ENCODE measurements at places on chromosomes 4 and X.

GRCh38 chr4:9765091-9765490 lies 16.3 kb upstream of the DRD5 start:
- DNase-seq, result peak; percentile 32

DNA sequence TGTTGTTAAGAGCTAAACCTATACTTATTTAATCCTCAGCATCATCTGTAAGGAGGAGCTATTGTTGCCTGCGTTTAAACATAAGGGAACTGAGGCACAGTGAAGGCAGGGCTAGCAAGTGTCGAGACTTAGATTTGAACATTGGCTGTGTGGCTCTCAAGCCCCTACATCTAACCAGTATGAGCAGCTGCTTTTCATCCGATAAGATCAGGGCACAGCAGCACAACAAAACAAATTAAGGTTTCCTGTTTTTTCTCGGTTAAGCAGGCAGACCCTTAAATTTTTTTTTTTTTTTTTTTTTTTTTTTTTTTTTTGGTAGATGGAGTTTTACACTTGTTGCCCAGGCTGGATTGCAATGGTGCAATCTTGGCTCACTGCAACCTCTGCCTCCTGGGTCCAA lies 35.6 kb downstream of the RAB40A start:
- no peak for DNase-seq

GRCh38 chr4:76716020-76716419 lies 181.9 kb downstream of the SOWAHB start:
- DNase-seq, result no peak

DNA sequence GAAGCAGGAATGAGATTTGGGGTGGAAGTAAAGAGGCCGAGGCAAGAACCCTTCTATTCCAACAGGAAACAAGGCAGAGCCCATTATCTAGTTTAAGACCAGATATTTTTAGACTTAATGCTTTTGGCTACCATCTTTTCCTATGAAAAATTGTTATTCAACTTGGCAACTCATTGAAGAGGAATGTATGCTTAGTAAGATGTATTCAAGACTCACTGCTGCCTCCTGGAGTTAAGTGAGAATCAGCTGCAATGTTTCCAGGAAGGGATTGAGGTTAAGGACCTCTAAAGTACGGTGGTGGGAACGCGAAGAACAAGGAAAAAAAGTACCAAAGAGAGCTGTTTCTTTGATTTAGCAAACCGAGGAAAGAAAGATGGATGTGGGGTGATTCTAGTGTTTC lies 89.1 kb downstream of the RAPGEF2 start:
- no peak for DNase-seq

DNA sequence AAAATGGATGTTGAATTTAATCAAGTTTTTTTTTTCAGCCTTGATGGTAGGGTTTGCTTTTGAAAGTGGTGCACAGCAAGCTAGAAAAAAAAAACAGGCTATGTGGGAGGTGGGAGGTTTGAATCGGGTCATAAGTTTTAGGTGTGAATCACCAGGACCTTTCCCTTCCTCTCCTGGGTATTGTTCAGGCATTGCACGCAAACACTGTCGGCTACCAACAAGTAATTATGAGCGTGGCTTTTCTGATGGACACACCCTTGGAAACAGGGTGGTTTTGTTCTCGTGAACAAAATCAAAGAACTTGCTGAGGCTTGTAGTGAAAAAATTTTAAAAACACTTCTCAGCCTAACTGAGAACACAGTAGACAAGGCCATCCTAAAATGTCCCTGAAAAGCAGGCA lies 18.1 kb downstream of the PIR start:
- no peak for DNase-seq

DNA sequence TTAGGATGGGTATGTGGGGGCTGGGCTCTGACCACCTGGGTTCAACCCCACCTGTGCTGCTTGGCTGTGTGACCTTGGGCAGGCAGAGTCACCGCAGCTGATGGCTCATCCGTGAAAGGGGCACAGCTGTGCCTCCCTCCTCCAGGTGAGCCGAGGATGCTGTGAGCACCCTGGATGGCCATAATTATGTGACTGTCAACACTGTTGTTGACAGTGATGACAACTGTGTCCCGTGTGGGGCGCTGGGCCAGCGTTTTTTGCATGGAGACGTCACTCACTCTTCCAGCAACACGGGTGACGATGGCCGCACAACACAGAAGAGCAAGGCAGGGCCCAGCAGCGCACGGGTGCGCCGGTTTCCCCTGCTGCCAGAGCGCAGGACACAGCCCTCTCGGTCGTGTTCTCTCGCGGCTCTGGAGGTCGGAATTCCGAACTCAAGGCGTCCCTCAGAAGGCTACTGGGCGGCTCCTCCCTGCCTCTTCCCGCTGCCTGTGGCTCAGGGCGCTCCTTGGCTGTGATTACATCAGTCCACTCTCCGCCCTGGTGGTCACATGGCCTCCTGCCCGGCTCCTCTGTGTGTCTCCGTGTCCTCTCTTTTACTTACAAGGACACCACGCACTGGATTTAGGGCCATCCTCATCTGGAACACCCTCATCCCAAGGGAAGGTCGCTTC lies 1.3 kb downstream of the SH3TC1 start:
- no peak for DNase-seq

- DNase-seq, result no peak
These were observed 3.5 kb upstream of the SLIT2 start for GRCh38 chr4:20248155-20248558.

- no peak for DNase-seq
These were observed 5.9 kb upstream of the ARMCX5 start for GRCh38 chrX:102593367-102593766.

Measured in stimulated activated CD8-positive, alpha-beta memory T cell treated with anti-CD3 and anti-CD28 coated beads, Interleukin-4, amount 100 ng/mL, for 48 hours (primary cell).